NCI-H1436 treated with DMSO at 0.1 percent for 48 hours (cell line): ENCODE measurements at places on chromosomes 7 and 10.

DNA sequence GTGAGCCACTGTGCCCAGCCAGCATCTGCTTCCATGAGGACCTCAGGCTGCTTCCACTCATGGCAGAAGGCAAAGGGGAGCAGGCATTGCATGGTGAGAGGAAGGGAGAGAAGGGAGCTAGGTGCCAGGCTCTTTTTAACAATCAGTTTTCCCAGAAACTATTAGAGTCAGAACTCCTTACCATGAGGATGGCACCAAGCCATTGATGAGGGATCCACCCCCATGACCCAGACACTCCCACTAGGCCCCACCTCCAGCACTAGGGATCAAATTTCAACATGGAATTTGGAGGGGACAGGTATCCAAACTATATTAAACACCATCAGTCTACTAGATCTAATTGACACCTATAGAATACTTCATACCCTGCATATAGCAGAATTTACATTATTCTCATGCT is 14.2 kb upstream of the MCM10 start:
- no peak for DNase-seq

DNA sequence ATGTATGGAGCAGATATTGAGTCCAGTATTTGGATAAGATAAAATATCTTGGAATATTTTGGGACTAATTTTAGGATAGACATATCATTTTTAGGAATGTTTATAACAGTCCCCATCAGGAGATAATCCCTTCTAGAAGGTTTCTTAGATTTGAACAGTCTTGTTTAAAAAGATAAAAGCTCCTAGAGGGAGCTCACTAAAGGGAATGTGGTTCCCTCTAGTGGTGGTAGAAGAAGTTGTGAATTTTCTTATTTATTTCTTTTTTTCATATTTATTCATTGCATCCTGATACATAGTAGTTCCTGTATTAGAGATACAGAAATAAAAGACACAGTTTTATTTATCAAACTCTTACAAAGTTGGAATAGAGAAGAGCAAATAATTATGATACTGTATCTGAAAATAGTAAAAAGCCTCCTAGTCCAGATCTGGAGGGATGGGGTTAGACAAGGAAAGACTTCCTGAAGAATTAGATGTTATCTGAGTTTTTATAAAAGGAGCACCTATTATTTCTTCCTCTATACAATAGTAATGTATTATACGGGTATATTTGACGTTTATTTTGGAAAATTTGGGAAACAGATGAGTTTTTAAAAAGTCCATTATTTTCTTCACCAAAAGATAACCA is 24.5 kb upstream of the KLF14 start:
- peak; percentile 32 for DNase-seq

DNA sequence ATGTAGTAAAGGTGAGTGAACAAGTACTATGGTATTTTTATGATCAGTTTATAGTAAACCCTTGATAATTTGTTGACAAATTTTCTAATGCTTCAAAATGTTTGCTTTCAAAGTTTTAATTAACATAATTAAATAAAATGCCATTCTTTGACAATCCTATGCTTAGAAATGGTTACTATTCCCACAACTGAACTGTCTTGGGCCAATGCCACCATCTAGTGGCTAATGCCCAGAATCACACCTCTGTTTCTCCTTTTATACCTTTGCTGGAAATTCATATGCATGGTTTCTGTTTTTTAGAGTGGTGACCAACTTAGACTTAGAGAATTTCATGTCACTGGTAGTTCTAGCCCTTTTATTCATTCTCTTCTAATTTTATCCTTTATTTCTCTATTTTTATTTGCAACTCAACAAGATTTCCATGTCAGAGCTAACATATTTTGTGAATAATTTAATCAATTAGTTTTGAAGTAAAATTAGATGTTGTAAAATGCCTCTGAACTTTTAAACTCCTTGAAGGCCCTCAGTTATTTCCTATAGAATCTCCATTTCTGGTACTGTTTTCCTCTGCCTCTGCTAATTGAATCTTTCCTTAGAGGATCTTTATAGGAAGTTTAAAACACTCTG is 31.1 kb downstream of the PCGF5 start:
- DNase-seq = peak; percentile 16

DNA sequence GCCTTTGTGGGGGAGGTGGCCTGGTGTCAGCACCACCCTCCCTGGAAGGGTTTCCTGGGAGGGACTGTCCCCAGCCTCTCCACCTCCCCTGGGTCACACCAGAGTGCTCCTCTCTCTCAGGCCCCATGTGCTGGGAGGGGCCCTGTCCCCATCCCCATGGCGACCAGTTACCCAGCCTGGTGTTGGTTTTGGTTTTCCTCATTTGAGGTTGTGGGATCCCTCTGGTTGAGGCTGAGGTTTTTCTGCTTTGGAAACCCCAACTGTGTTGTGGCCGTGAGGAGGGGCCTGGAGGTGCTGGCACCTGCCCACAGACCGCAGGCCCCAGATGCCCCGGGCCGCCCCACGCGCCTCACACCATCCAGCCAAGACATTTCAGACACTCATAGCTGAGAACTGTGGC is 106.3 kb downstream of the GRK5 start:
- no peak for DNase-seq

DNA sequence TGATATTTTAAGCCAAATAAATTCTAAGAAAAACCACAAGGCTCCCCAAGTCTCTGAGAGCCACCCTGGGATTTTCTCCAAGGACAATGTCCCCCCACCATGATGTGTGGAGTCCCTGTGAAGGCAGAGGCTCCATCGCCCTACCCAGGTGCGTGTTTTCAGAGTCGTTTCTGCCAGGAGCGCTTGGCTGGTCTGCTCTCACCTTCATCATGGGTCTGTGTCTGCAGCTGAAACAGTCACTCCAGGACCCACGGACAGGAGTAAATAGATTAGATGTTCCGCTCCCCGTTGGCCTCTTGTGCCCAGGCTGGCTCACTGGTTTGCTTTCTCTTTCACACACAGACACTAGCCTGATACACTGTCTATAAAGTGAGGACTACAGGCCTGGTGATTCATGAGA is 217.5 kb downstream of the SFMBT2 start:
- DNase-seq = no peak

- no peak for DNase-seq
These were observed 96.4 kb upstream of the MDFIC start for GRCh38 chr7:114825423-114825951.

GRCh38 chr7:79400222-79400621 is 53.2 kb downstream of the MAGI2 start:
- DNase-seq = no peak

GRCh38 chr7:151010307-151011096 is 13.8 kb downstream of the ATG9B start:
- no peak for DNase-seq

DNA sequence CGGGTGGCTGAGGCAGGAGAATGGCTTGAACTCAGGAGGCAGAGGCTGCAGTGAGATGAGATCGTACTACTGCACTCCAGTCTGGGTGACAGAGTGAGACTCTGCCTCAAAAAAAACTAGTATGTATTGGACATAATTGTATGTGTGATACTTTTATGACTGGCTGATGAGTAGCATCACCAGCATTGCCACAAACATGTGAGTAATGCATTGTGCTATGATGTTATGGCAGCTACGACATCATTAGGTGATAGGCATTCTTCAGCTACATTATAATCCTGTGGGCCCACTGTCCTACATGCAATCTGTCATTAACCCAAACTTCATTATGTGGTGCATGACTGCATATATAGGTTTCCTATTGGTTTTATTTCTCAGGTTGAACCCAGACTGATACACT is 352.4 kb downstream of the GALNT17 start:
- DNase-seq = no peak

- no peak for DNase-seq
These were observed 52.6 kb downstream of the ADCY1 start for GRCh38 chr7:45626441-45627430.

- DNase-seq = no peak
These were observed 345.5 kb downstream of the FGFR2 start for GRCh38 chr10:121252756-121253155.

GRCh38 chr10:26449726-26450125 is 11.6 kb downstream of the APBB1IP start:
- DNase-seq = no peak

DNA sequence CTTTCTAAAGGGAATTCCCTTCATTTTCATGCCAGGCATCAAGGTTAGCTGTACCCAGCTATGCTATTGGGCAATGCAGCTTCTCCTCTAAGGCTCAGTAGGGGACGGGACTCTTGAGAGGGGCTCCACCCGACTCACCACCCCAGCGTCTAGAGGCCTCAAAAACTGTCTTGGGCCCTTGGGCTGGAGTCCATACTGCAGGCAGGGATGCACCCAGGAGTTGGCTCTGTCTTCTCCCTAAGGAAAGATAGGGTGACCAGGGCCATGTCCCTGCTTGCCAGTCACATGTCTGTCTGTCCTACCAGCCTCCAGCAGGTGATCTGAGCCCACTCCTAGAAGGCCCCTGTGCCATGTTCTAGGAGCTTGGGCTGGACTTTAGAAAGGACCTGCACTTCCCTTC is 1.2 kb downstream of the OPN4 start:
- DNase-seq = no peak

DNA sequence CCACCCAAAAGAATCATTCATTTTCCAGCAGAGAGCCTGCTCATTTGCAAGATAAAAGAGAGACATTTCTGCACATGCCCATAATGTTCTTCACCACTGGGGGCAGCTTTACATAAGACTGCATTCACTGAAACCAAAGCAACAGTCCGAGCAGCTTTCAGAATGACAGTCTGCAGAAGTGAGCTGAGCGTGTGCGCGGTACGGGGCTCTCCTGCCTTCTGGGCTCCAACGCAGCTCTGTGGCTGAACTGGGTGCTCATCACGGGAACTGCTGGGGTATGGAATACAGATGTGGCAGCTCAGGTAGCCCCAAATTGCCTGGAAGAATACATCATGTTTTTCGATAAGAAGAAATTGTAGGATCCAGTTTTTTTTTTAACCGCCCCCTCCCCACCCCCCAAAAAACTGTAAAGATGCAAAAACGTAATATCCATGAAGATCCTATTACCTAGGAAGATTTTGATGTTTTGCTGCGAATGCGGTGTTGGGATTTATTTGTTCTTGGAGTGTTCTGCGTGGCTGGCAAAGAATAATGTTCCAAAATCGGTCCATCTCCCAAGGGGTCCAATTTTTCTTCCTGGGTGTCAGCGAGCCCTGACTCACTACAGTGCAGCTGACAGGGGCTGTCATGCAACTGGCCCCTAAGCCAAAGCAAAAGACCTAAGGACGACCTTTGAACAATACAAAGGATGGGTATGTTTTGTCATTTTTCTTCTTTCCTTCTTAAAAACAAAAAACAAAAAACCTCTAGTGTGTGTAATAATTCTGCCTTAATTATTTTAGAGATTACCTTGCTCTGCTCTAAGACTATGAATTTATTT is at the start of gene LRRTM3:
Gene LRRTM3, plus strand, starts transcription at position 141 of the 820 bp plus-strand sequence.
- peak; percentile 11 for DNase-seq

GRCh38 chr10:125783957-125784356 is 8.3 kb upstream of the MMP21 start:
- DNase-seq = no peak

- DNase-seq = no peak
These were observed 17.9 kb upstream of the AGFG2 start for GRCh38 chr7:100521076-100521475.

- no peak for DNase-seq
These were observed 26.9 kb downstream of the ADCY1 start for GRCh38 chr7:45601094-45601493.

DNA sequence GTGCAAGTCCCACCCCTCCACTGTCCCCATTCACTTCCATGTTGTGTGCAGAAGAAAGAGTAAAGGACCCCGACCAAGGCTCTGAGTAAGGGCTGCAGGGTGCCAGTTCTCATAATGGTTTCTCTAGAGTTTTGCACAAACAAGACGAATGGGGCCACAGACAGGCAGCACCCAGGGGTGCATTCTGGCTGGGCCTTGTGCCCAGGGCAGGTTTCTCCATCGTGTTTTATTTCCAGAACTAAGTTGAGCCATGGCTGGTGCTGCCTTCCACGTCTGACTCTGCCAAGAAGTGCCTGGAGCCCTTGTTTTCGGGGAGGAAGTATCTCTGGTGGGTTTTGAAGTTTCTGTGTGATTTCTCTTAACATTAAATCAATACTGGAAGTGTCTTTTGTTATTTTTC is 95.0 kb upstream of the SDK1 start:
- DNase-seq = no peak

DNA sequence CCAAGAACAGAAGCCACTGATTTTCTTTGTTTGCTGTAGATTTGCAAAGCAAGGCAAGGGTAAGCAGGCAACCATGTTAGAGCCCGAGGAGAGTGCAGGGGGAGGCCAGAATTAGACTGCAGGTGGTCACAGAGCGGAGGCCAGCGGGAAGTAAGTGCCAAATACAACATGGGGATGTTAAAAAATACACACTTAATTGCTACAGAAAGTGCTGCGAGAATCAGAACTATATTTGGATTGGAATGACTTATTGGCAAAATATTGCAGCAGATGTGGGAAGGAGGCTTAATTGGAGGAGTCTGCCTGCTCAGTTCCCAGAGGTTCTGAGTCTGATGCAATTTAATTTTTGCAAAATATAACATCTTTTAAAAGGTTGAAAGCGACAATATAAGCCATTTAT is 49.7 kb upstream of the ADCY1 start:
- no peak for DNase-seq

DNA sequence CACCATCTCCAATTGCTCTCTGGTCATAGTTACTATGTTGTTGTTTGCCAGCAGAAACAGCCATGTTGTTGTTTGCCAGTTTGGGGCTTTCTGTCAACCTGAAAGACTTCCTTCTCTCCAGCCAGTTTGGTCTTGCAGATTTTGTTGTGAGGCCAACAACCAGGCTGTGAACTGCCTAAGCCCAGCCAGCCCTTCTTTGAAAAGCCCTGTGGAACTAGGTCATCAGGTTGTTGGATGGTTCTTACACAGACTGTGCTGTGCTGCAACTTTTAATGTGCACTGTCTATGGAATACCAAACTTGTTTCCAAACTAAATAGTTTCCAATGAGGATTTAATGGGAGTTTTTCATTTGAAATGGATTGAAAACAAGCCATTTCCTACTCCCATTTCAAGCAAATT is 592.7 kb upstream of the GALNT17 start:
- DNase-seq = no peak

DNA sequence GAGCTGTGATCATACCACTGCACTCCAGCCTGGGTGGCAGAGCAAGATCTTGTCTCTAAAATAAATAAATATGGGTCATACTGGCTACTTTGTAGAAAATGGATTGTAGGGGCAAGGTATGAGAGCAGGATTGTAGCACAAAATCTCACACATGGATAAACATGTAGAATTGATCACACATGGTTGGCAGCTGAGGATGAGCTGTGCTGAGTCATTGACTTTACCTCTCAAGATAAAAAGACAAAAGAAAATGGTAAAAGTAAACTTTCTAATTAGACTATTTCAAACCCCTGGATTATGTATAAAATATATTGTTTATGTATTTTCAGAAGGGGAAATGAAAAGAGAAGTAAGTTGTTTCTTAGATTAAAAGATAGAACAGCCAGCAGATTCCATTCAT is 69.3 kb downstream of the APBB1IP start:
- no peak for DNase-seq

- peak; percentile 57 for DNase-seq
These were observed at the start of gene INSIG1 for GRCh38 chr7:155297517-155298287. TSS of gene INSIG1 (plus strand) at chr7:155297878. CDS start at chr7:155298286, 408 bp downstream.

- DNase-seq = no peak
These were observed 12.9 kb downstream of the AGK start for GRCh38 chr7:141563956-141564623.

- DNase-seq = no peak
These were observed 17.2 kb downstream of the MDH2 start for GRCh38 chr7:76065016-76065612.

- no peak for DNase-seq
These were observed 9.4 kb upstream of the PPIA start for GRCh38 chr7:44787041-44787440.
